Activated CD4-positive, alpha-beta memory T cell treated with anti-CD3 and anti-CD28 coated beads for 36 hours (primary cell): ENCODE measurements at places on chromosomes 1 and 21. TPM values are rescaled to one million over a fixed set of nuclear protein-coding genes. Genes with fewer than 3 reads are reported as not detected.

GRCh38 chr1:14476170-14476955 lies 122.1 kb upstream of the KAZN start:
- no peak for DNase-seq

DNA sequence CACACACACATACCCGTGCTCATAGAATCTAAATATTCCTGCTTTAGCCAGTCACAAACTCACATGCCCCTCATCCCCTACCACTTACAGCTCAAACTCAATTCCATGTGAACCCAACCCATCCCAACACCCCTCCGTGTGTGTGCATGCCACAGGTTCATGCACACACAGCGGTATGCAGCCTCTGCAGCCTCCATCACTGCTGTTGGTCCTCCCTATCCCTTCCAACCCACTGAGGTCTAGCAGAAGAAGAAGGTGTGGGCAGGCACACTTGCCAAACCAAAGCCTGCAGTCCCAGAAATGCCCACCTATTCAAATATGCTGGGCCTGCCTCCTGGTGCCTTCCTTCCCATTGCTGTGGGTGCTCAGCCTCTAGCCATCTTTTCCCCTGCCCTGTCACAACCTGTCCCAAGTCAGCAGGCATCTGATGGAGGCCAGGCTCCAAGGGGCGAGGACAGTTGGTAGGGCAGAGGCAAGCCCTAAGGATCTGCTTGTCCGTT lies 26.2 kb downstream of the SLC2A1 start:
- DNase-seq: no peak

- peak; percentile 77 for DNase-seq
Measured at GRCh38 chr1:110106013-110106941, 6.0 kb upstream of the UBL4B start.

Gene NUAK2
- total RNA-seq: 4.4 TPM

DNA sequence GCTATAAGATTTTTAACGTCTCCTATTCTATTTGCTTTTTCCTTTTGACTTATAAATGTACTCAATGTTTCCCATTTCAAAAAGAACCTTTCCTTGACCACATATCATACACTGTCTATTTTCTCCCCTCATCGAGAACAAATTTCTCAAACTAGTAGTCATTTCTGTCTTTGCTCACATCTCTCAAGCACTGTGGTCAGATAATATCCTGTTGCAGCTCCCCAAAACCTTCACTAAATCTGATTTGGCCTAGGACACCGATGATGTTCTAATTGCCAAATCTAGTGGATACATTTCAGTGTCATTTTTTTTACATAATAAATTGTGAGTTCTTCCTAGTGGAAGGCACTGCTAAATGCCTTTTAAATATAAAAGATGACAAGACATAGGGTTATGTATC lies 19.4 kb downstream of the CXADR start:
- DNase-seq: no peak

DNA sequence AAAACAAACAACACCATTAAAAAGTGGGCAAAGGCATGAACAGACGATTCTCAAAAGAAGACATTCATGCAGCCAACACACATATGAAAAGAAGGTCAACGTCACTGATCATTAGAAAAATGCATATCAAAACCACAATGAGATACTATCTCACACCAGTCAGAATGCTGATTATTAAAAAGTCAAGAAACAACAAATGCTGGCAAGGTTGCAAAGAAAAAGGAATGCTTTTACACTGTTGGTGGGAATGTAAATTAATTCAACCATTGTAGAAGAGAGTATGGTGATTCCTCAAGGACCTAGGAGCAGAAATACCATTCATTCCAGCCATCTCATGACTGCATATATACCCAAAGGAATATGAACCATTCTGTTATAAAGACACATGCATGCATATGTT lies 419.6 kb downstream of the NEGR1 start:
- DNase-seq: no peak

- no peak for DNase-seq
Measured at GRCh38 chr1:237386362-237387143, 344.6 kb downstream of the RYR2 start.

GRCh38 chr1:215777370-215777925 lies 210.3 kb downstream of the KCTD3 start:
- DNase-seq: no peak

- DNase-seq: no peak
Measured at GRCh38 chr1:173508541-173508940, 31.4 kb downstream of the PRDX6 start.

Gene FAM72D
- 20.1 TPM for total RNA-seq

- DNase-seq: no peak
Measured at GRCh38 chr1:11538886-11539285, 59.9 kb downstream of the DISP3 start.

Gene TCP10L
- 0.65 TPM for total RNA-seq

Gene PGLYRP4
- total RNA-seq: not detected

DNA sequence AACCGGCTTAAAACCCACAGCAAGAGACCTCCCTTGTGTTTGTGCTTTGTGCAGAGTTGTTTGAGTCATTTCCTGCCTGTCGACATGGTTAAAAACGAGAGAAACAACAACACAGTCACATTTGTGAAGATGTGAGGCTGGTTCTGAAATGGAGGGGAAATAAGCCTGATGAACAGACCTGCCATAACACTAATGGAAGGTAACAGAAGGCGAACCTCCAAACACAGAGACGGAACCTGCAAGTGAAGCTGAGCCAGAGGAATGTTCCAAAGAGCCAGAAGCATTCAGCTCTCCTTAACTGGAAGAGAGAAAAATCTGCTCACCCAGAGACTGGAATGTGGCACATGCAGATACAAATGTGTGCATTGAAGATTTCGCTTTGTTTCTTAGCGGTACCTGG lies 53.2 kb upstream of the RAVER2 start:
- DNase-seq: no peak

DNA sequence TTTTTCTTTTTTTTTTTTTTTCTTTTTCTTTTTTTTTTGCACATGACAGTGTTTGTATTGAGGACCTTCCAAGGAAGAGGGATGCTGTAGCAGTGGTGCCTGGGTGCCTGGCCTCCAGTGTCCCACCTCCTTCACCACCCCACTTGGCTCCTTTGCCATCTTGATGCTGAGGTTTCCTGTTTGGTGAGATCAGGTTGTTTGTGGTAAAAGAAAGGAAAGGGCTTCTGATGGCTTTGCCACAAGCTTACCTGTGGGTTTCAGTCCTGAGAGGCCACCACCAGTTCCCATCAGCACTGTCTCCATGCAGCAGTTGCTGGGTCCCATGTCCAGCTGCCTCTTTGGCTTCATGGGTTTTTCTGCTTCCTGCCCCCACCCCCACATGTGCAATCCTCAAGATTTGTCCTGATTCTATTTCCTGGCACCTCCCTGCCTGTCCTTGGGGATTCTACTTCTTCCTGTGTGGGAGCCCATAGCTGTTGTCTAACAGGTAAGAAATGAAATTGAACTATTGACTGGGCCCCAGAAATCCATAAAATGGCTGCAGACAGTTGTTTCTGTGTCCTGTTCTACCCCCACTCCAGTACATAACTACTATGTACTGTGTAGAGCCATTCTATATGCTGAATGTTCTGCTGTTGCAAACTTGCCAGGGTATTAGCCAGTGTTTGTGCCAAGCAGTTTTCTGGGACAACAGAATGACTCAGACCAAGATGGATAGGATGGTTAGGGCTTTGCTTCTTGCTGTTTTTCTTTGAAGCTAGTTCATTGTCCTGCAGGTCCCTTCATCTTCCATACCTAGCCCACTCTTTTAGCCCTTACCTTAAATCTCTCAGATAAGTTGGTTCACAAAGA lies 4.2 kb upstream of the CCDC28B start:
- DNase-seq: no peak

DNA sequence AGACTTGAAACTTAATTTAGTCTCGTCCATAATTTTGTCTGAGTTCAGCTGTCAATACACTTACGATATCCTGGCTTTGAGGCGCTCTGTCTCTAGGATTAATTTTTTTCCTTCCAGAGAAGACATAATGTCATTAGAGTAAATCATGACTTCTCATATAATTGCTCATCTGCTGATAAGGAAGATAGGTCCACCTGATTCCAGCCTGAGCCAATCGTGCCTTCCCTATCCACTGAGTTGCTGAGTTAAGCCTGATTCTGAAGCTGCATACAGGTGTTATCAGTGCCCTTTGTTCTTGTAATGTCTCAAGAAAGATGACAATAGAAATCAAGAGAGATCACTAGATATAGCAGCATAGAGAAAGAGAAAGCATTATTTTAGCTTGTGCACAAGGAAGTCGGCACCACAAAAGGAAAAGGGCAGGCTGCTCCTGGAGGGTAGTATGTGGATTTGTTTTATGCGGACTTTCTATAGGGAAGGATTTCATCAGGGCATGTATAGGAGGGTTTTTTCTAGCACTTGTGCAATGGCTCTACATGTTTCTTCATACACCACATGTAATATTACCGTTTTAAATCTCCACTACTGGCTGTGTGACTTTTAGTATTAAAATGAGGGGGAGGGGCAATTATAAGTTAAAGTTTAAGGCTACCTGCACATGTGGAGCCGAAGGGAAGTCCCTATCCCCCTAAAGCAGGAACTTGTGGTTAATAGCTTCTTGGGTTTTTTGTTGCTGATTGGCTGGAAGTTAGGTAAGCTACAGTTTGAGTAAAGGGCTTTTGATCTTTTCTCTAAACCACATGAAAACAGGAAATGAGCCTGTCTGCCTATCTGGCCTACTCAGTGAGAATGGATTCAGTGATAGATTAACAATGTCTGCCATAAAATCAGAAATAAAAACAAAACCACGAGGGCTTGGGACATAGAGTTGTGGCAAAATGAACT lies 133.4 kb downstream of the PLPPR5 start:
- peak; percentile 31 for DNase-seq

DNA sequence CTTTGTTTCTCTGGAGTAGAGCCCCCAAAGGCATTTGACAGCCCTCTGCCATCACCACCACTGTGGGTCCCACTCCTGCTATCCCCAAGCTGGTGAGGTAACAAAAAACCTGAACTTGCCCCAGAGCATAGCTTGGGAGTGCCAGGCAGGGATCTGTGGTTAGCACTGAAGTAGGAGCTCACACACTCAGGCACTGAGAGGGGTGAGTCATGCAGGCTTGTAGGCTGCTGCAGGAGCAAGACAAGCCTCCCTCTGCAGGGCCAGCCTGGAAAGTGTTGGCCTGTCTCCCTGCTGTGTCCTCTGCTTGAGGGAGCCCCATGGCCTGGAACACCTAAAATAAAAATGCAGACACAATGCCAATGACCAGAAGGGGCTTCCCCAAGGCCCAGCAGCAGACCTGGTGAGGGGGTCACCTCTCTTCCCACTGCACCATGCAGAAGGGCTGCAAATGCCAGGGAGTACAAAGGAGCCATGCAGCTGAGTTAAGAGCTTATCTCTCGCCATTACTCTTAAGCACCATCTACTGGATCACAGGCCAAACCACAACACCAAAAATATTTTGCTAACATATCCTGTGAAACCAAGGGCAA lies 108.9 kb upstream of the POGK start:
- DNase-seq: no peak

GRCh38 chr1:13948888-13949391 lies 249.0 kb downstream of the PRDM2 start:
- no peak for DNase-seq
